ENCODE measurements at places on chromosomes 1 and 21.
A peak's percentile ranks its signal among the peaks of the same experiment; 100 is the strongest.

DNA sequence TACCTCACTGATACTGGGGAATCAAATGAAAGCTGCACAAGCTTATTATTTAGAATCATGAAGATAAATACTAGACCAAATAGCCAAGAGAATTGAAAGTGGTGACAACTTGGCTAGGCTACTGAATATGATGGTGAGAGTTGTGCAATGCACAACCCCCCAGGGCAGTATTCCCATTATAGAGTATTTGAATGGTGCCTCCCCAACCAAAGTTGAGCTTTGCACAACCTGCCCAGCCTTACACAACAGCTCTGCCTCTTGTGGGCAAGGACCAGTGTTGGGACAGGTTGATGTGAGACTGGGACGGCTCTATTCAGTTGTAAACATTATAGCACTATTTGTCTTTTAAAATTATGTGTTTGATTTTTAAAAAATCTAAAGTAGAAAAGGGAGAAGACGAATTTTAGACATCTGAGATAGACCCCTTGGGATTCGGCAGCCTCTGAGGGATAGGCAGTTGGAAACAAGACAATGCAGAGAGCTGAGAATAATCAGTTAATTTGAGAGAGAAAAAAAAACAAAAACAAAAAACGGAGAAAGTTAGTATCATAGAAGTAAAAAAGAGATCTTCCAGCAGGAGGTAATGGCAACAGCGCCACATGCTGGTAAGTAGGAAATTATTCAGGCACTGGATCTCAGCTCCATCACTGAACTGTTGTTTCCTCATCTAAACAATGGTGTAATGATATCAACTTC is 91.0 kb upstream of the KCNA3 start:
- no peak for DNase-seq

DNA sequence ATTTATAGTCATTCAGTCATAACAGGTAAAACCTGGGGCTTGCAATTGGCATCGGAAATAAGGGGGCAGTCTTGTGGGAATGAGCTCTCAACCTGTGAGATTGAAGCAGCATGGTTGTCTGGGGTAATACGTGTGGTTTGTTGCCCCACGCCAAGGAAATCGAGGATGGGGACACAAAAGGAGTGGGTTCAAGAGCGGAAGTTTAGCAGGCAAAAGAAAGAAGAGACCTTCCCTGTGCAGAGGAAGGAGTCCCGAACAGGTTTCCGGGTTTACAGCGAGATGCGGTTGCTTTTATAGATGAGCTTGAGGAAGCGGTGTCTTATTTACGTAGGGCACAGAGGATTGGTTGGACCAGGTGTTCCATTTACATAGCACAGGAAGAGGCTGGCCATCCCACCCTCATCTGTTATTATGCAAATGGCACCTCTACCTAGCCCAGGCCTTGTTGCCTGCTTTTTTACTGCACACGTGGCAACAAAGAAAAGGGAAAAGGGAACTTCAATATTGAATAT is 37.3 kb downstream of the IFNAR1 start:
- no peak for DNase-seq

DNA sequence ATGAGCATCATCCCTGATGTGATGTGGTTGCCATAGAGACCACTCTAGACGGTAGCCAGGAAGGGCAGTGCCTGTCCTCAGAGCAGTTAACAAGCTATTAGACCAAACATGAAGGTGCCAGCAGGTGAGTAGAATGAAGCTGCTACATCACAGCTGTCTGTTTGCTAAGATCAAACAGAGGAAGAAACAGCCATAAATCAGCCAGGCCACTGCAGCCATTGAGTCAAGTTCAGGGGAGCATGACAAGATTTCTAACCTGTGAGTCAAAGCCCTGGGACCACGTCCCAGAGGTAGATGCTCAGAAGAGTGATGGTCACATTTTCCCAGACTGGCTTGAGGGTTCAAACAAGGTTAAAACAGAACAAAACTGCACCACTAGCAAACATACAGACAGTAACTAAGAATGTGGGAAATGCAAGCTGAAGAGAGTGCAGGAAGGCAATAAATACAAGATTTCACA is 450.6 kb upstream of the DAB1 start:
- no peak for DNase-seq

- DNase-seq = no peak
These were observed 43.7 kb downstream of the SRSF11 start for GRCh38 chr1:70264839-70265238.

GRCh38 chr21:34008618-34009017 is 64.8 kb upstream of the MRPS6 start:
- no peak for DNase-seq

GRCh38 chr21:33544451-33545195 is 1.8 kb downstream of the SON start:
- no peak for DNase-seq

- peak; percentile 95 for DNase-seq
These were observed 371 bp downstream of the SZRD1 start for GRCh38 chr1:16367258-16367967.
